ENCODE measurements at places on chromosomes 2 and 18.

DNA sequence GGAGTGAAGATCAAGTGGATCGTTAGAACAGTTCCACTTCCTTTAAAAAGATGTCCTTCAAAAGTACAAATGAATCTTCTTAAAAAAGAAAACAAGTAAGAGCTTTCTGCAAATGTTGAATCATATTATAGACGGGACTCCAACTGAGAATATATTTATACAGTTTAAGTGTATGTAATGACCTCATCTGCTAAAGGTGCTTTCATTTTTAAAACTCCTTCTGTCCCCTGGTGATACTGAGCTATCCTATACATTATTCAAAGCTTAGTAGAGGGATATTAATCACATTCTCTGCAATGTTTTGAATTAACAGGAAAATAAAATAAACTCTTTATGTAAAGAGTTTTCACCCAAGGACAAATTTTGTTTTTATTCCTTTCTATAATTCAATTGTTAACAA is 420.7 kb upstream of the SLC8A1 start:
- DNase-seq: no peak

DNA sequence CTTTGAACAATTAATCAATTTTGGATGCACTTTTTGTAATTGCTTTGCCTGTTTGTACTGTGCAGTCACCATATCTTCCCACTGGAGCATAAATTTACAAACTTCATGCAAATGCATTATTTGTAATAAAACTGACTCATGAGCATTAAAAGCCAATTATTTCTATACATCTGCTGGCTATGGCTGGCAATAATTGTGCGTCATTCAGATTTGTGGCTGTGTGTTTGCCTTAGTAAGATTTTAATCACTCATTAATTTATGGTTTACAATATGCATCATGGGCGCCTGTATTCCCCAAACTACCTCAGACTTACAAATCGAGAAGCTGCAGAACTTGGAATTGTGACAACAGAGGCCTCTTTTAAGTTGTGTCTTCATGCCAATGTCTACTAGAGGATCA is 132.4 kb upstream of the TRIB2 start:
- DNase-seq: no peak

GRCh38 chr2:200649724-200650123 is 63.9 kb downstream of the AOX1 start:
- DNase-seq: no peak

DNA sequence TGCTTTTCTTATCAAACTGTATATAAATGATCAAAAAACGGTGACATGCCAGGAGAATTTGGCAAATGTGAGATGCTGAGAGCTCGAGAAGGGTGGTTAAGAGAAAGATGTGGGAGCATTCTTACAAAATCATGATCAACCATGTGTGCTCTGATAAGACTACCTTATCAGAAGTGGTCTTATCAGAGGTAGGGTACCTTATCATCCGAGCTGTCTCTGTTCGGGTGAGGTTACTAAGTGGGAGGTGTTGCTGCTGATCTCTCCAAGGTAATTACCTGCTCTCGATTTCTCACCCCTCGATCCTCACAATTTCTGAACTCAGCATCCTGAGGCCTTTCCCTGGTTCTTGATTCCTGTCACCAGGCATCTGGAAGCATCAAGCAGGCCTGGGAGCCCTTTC is 813.0 kb upstream of the ID2 start:
- DNase-seq: no peak

- DNase-seq: no peak
Observed at GRCh38 chr18:57440331-57441070, 5.3 kb downstream of the ONECUT2 start.

DNA sequence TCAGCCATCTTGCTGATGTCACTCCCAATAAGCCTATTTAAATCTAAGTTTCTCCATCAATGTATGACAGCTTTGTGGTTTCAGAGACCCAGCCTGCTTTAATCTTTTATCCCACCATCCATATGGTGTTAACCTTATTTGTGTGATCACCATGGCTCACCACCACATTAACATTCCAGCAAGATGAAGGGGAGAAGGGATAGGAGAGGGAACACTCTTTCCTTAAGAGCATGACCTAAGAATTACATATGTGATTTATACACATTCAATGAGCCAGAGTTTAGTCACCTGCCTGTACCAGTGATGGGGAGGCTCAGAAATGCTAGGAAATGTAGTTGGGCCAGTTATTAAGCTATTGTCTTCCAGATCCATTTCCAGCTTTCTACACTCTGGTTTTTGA is 44.5 kb upstream of the CHN1 start:
- no peak for DNase-seq

- DNase-seq: no peak
Observed at GRCh38 chr2:98296440-98296839, 49.8 kb upstream of the CNGA3 start.

DNA sequence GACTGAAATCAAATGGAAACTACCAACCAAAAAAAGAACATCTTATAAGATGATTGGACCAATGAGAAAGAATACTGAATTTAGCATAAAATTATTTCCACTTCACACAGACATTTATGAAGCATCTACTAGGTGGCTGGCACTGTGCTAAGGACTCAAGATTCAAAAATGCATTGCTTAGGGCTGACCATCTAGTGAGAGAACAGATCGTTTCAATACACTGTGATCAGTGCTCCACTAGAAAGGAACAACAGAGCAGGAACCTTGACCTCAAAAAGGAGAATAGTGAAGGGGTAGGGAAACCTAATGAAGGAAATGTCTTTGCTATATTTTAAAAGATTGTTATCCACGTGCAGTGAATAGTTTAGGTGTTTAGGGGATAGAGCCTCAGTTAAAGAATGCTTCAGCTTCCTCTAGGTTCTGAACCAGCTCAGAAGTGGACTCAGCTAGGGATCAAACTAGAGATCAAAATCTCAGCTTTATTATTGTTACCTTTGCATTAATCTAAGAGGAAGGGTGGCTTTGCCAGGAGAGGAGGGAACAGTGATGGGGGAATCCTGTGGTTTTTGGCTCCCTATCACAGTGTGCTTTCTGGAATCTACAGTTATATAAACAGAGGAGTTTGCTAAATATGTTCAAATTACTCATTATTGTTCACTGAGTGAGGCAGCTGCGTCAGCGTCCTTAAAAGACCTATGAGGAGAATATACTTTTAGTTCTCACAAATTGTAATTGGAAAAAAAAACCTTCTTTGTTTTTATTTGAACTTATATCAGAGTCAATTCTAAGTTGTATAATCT is 16.2 kb upstream of the BBS5 start:
- DNase-seq: no peak

GRCh38 chr2:217689053-217689452 is 313.7 kb downstream of the TNS1 start:
- no peak for DNase-seq

DNA sequence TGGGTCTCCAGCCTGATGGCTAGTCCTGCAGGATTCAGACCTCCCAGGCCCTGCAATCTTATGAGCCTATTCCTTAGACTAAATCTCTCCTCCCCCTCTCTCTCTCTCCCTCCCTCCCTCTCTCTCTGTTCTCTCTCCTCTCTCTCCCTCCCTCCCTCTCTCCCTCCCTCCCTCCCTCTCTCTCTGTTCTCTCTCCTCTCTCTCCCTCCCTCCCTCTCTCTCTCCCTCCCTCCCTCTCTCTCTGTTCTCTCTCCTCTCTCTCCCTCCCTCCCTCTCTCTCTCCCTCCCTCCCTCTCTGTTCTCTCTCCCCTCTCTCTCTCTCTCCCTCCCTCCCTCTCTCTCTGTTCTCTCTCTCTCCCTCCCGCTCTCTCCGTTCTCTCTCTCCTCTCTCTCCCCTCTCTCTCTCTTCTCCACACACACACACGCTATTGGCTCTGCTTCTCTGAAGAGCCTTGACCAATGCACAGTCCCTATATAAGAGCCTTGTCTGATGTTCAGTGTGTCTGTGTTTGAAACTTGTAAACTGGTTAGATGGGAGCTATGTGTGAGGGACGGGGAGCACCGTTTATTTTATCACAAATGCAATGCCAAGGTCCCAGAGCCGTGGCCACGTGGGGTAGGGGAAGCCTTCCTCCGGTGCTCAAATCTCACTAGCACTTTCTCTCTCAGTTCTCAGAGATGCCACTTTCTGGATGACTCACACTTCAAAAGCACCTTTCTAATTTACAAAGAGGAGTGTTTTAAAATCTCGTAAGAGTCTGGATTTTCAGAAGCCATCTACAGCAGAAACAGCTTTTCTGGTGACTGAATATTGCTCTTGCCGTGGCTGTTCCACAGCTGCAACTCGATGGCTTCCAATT is 9.4 kb upstream of the PRLH start:
- peak; percentile 60 for DNase-seq

- DNase-seq: no peak
Observed at GRCh38 chr2:226953826-226954225, 118.0 kb downstream of the RHBDD1 start.
